ENCODE measurements at places on chromosomes 6 and 20.

GRCh38 chr20:1301031-1301529 is 27.9 kb downstream of the SDCBP2 start:
- DNase-seq: peak; percentile 71

DNA sequence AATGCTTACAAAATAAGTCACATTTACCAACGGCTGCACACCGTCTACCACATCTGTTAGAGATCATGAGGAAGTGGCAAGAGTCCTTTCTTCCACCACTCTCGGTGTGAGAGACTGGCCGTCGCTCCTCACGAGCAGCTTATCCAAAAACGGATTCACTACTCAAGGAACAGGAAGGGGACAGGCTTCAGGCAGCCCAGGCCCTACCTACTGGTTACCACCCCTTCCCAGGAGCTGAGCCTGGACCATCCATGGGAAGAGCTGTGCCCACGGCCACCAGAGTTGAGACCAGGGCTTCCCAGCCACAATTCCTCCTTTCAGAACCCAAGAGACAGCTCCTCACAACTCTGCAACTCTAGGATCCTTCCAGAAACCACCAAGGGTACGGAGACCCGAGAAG is 37.0 kb downstream of the FOXF2 start:
- no peak for DNase-seq

DNA sequence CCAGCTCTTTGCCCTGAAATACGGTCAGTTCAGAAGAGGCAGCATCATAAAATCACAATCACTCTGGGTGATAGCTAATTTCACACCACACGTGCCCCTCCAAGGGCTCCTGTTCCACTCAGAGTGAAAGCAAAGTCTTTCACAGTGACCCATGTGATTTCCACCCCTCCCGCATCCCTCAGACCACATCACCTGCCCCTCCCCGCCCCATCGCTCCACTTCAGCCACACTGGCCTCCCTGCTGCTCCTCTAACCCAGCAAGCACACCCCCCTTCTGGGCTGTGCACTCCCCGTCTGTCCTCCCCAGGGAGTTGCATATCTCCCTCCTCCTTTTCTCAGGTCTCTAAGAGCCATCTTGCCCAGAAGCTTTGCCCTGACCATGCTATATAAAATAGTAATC is 74.5 kb downstream of the PSMG4 start:
- no peak for DNase-seq

DNA sequence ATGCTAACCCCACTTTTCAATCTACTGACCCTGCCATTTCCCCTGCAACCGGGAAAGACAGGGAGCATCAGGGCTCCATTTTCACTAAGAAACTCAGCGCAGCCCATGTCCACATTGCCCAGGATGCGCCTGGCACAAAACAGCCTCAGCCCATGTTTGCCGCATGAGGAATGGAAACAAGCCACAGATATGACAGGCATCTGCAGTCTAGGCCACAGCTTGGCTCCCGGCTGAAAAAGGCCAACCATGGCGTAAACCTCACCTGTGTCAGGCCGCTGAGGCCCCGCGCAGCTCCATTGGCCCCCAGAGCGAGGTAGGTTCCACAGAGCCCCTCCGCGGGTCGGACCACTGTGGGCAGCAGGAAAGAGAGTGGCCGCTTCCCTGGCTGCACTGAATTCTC is 21.7 kb downstream of the GGT7 start:
- no peak for DNase-seq

- no peak for DNase-seq
Measured at GRCh38 chr6:108039681-108040080, 34.9 kb downstream of the OSTM1 start.

GRCh38 chr6:109242029-109242428 is 140.2 kb downstream of the CD164 start:
- no peak for DNase-seq

GRCh38 chr6:112557961-112558360 is 210.8 kb downstream of the RFPL4B start:
- no peak for DNase-seq

GRCh38 chr6:137877113-137877512 is 10.1 kb downstream of the TNFAIP3 start:
- DNase-seq: no peak

DNA sequence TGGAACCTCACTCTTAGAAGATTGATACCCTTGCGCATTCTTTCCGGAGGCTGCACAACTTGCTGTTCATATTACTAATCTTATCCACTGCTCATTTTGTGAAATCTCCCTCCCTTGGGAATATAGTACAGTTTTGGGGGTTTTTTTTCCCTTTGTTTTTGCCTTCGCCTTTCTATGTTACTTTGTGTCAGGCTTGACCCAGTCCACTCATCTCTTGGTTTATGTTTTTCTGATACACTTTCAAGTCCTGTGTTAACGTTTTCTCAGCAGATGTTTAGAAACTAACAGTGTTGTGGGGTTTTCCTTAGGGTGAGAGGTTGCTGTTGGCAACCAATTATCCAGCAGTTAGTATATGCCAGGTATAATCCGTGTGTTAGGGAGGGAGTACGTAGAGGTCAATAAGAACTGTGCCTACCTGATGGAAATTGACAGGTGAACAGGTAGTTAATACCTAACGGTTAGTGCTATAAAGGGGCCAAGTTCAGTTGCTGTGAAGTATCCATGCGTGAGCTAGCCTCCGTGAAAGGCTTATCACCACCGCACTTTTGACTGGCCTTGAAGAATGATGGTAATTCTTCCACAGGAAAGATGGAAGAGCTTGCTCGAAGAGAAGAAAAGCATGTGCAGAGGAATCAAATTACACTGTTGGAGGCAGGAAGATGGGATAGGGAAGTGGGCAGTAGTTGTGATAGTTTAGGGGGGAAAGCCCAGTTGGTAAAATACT is 1.4 kb downstream of the NFYA start:
- no peak for DNase-seq

- DNase-seq: no peak
Measured at GRCh38 chr6:42211726-42212125, 5.9 kb downstream of the MRPS10 start.

GRCh38 chr20:61295249-61295648 is 43.2 kb downstream of the CDH4 start:
- no peak for DNase-seq

DNA sequence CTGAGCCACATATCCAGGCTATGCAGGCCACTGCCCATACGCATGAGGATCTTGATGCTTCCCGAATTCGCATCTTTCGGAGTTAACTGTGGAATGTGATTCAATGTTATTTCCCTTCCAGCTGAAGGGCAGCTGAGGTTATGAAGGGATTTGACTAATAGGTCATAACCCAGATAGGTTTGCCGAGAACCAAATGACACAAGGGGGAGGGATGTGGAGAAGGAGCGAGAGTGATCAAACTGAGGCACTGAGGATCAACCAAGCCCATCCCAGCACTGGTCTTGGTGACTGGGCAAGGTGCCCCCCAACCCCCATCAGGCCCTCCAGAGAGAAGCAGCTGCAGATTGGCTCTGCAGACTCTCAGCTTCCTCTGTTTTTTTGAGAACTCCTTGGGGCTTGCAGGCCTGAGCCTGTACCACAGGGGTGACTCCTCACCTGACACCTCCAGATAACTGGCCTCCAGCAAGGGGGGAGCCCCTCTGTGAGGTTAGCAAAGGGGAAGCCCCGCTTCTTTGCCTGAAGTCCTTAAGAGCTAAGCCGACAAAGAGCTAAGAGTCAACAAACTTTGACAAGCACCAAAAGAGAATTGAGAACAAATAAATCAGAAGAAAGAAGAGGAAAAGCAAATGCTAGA is 185.9 kb downstream of the PDE7B start:
- DNase-seq: no peak

DNA sequence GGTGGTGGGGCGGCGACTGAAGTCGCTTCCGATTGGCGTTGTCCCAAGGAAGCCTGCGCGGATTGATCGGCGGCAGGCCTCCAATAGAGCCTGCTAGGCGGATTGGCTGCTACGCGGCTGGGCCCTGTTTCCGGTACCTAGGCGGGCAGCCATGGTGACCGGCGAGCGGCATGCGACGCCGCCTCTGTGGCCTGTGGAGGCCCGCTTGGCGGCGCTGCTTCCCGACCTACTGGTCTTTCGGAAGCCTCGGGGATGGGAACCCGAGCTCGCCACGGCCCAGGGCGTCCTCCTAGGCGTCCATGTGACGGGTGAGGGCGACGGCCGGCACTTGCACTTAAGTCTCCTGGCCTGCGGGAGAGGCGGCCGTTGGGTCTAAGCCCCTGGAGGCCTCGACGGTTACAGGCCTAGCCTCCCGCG is 28.1 kb downstream of the NFYA start:
- no peak for DNase-seq

DNA sequence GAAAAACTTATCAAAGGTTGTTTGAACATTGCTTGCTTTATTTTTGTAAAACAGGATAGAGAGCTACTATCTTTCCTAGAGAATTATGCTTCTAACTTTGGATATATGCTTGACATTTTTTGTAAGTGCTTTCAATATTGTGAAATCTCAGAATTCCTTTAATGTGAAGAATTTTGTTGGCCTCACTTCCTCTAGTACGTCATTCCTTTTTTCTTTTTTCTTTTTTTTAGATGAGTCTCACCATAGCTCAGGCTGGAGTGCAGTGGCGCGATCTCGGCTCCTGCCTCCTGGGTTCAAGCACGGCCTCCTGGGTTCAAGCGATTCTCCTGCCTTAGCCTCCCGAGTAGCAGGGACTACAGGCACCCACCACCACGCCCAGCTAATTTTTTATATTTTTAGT is 668.1 kb downstream of the RFPL4B start:
- DNase-seq: peak; percentile 40

DNA sequence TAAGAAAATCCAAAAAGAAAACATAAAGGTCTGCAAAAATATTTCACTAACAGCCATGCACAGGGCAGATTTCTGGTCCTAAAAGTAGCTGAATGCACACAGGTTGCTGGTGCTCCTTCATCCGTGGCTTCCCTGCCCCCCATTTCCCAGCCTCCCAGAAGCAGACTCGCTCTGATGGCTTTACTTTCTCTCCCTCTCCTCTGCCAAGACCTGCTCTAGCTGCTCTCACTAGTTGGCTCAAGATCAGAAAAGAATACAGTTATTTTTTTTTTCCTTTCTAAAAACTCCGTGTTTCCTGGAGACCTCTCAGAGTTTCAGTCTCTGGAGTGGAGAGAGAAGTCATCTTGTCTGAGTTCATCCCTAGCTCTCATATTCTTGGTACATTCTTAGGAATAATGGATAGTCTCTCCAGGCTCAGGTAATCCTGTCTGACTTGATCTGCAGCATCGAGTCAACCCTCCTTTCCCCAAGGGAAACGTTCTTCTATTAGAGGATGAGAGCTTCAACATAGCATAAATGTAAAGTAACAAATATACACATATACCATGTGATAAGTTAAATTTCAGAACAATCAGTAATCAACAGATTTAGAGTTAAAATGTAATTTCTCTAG is 214.2 kb downstream of the TBC1D7 start:
- DNase-seq: no peak

- DNase-seq: no peak
Measured at GRCh38 chr20:29687438-29687837, 1570.0 kb upstream of the DEFB115 start.

- no peak for DNase-seq
Measured at GRCh38 chr6:138101946-138102731, 5.1 kb downstream of the PERP start.

DNA sequence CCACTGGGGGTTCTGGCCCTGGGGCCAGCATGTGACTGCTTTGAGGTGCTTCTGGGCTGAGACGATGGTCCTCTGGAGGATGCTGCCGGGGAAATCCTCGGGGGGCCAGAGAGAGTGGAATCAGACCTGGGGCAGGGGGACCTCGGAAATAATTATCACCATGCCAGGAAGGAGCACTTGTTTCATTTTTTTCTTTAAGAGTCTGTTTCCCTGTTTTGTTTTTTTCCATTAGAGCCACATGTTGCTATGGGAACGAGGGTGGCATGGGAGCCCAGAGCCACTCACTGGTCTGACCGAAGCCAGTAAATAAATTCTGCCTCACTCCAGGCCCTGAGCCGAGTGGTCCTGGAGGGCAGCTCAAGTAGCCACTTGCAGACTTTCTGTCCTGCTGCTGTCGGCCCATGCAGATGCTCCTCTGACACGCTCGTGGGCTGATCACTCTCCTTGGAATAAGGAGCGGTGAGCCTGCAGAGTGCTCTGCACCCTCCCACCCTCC is 365.1 kb downstream of the ZFAND3 start:
- DNase-seq: no peak

- DNase-seq: no peak
Measured at GRCh38 chr6:13447949-13448724, 39.3 kb downstream of the GFOD1 start.

- no peak for DNase-seq
Measured at GRCh38 chr6:152053332-152053731, 245.8 kb downstream of the ESR1 start.

DNA sequence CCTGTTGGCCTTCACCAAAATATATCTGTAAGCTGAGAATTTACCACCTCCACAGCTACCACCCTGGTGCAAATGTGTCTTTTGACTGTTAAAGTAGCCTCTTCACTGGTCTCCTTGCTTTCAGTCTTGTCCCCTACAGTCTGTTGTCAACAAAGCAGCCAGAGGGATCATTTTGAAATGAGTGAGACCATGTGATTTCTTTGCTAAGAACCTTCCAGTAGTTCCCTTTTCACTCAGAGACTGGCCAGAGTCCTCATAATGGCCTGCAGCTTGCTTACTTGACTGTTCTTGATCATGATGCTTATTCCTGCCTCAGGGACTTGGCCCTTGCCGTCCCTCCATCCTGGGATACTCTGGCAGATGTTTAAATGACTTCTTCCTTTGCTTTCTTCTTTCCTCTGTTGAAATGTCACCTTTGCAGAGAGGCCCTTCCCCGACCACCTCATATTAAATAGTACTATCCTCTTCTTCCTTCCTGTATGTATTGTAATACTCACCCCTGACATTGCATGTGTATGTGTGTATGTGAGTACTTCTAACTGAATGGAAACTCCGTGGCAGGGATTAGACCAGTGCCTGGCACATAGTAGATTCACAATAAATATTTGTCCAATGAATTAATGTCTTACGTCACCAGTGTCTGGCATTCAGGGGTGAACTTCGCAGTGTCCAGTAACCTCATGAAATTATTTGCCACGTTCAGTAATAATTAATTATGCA is 5.0 kb downstream of the MANBAL start:
- DNase-seq: no peak

DNA sequence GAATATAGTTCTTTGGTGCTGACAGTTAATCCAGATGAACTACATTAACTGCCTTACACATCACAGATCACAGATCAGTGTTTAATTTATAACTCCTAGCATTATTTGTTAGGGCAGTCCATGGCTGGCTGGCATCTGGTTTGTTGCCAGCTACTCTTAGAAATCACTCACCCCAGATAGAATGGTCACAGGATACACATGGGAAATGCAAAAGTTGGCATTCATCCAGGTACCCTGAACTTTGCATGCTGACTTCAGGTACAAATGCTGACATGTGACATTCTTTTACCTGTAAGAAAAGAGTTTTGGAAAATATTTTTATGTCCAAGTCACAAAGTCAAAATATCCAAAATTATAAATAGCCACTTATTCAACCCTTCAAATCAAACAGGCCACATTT is 20.2 kb downstream of the FBXL4 start:
- no peak for DNase-seq

GRCh38 chr6:6590530-6590929 is 2.0 kb downstream of the LY86 start:
- no peak for DNase-seq

Measured in AG20443 (cell line).